ENCODE measurements at places on chromosomes 1 and 21.

DNA sequence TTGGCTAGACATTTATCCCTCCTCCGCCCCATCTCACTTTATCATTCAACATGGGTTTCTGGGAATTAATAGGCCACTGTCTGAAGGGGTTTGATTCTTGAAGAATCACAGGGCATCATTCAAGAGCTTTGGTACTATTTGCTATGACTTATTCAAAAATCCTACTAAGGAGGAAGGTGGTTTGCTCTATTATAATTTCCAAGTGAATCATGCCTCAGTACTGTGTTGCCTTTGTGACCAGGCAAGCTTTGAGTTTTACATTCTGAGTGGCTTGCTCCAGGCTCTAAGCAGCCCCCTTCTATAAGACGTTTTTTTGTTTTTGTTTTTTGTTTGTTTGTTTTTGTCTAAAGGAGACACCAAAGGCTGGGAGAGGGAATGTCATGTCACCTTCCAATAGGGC lies 2.6 kb downstream of the C1orf21 start:
- DNase-seq = no peak

- DNase-seq = no peak
Measured at GRCh38 chr1:112720800-112721199, 5.7 kb upstream of the PPM1J start.

- no peak for DNase-seq
Measured at GRCh38 chr21:33981391-33982101, 65.9 kb upstream of the ATP5PO start.

- no peak for DNase-seq
Measured at GRCh38 chr1:23628951-23629387, 62.6 kb upstream of the RPL11 start.

GRCh38 chr1:2589431-2590232 lies 3.1 kb downstream of the PRXL2B start:
- DNase-seq = no peak

GRCh38 chr1:119093721-119094120 lies 46.7 kb downstream of the WARS2 start:
- DNase-seq = peak; percentile 50

GRCh38 chr1:233347338-233347737 lies 19.8 kb downstream of the MAP3K21 start:
- DNase-seq = no peak

GRCh38 chr1:20165522-20165951 lies 20.4 kb upstream of the UBXN10 start:
- no peak for DNase-seq

GRCh38 chr21:33033961-33034413 lies 8.3 kb downstream of the OLIG2 start:
- no peak for DNase-seq

DNA sequence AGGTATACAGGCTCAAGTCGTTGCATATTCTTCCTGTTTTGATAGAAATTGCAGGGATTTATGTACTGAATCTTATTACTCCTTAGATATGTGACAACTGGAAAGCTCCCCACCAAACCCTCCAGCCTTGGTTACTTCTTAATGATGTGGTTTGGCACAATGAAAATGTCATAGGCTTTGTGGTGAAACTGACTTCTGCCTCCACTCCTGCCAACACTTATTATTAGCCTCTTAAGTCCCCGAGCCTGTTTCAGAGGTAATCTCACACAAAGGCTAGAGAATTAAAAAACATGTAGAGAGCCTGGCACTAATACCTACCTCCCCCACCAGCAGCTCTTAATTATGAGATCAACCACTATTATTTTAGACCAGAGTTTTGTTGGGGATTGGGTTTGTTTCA lies 4.2 kb downstream of the COX20 start:
- DNase-seq = no peak

DNA sequence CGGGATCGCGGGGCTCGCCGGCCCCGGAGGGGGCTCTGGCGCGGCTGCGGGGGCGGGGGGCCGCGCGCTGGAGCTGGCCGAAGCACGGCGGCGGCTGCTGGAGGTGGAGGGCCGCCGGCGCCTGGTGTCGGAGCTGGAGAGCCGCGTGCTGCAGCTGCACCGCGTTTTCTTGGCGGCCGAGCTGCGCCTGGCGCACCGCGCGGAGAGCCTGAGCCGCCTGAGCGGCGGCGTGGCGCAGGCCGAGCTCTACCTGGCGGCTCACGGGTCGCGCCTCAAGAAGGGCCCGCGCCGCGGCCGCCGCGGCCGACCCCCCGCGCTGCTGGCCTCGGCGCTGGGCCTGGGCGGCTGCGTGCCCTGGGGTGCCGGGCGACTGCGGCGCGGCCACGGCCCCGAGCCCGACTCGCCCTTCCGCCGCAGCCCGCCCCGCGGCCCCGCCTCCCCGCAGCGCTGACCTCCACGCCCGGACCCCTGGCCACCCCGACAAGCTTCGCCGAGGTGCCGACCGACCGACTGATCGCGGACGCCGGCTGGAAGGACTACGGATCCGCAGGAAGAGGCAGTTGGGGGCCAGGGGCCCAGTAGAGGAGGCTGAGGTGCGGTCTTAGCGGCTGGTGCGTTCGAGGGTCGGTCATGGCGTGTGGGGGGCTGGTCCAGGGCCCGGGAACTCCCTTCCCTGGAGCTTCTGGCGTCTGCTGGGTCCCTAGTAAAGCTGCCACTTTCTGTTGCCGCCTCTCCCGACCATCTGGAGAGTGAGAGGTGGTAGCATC lies 711 bp downstream of the TRNP1 start:
- no peak for DNase-seq

DNA sequence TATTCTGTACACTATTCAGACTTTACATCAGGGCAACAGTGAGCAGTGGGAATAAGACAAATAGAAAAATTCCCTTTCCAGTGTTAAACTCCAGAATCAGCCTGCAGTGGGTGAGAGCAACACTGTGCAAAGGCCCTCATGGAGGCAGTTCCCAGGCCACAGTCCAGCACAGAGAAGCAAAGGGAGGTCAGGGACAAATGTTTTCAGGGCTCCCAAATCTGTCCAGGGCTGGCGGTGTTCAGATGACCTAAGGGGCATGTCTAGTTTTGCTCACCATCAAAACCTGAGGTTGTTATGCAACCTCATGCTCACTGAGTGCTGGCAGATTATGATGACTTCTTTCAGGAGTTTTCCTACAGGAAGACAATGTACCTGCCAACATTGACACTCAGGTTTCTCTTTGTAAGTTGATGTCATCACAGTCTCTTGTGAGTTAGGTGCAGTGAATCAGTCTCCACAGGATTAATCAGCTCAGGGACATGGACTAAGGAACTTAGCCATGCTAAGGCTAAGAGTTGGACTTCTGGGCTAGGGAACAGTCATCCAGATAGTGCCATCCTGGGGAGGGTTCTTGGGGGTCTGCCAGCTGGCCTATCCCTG lies 3.6 kb upstream of the LCE5A start:
- DNase-seq = no peak
